ENCODE measurements at places on chromosomes 6 and 20.

- no peak for DNase-seq
These were observed 130.0 kb upstream of the GGTLC1 start for GRCh38 chr20:24118441-24119175.

- DNase-seq, result no peak
These were observed 116.5 kb downstream of the SCML4 start for GRCh38 chr6:107707346-107708275.

DNA sequence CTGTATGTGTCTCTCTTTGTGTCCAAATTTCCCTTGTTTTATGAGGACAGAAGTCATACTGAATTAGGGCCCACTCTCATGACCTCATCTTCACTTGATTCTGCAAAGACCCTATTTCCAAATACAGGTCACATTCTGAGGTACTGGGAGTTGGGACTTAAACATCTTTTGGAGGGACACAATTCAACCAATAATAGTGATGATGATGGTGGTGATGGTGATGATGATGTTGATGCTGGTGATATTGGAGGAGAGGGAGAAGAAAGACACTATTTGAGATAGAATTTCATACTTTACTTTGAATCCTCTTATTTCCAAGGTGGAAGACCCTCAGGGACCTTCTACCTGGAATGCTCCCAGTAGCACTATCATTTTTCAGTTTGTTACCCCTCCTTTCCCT is 21.2 kb upstream of the KCNK5 start:
- no peak for DNase-seq

DNA sequence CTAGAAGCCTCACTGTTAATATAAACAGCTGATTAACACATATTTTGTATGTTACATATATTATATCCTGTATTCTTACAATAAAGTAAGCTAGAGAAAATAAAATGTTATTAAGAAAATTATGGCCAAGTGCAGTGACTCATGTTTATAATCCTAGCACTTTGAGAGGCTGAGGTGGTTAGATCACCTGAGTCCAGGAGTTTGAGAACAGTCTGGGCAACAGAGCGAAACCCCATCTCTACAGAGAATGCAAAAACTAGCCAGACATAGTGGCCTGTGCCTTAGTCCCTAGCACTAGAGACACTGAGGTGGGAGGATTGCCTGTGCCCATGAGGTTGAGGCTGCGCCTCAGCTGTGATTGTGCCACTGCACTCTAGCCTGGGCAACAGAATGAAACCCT is 81.9 kb downstream of the NCOA3 start:
- no peak for DNase-seq

GRCh38 chr20:46131396-46131795 is 13.3 kb downstream of the CD40 start:
- DNase-seq, result no peak

- DNase-seq, result peak; percentile 84
These were observed 8.8 kb upstream of the PIM1 start for GRCh38 chr6:37160922-37161778.

- peak; percentile 9 for DNase-seq
These were observed 944.8 kb upstream of the CITED2 start for GRCh38 chr6:140319209-140319608.

- DNase-seq, result peak; percentile 41
These were observed 47.7 kb downstream of the AKAP7 start for GRCh38 chr6:131182991-131183425.

DNA sequence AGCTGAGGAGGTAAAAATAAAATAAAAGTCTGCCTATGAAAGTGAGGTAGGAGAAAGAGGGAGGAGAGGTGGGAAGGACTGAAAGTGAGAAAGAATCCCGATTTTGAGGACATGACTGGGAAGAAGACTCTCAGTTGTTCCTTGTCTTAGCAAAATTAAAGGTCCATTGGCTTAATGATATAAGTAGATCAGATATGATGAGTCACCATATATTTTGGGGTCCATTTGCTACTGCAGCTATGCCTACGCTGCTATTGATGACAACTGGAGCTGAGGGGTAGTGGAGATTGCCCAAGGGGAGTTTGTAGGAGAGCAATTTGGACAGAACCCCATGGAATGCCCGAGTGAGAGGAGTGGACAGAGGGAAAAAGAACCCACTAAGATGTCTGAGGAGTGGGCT is 15.1 kb upstream of the SLC22A3 start:
- no peak for DNase-seq

GRCh38 chr20:11895861-11896387 is 21.8 kb upstream of the BTBD3 start:
- DNase-seq, result no peak

DNA sequence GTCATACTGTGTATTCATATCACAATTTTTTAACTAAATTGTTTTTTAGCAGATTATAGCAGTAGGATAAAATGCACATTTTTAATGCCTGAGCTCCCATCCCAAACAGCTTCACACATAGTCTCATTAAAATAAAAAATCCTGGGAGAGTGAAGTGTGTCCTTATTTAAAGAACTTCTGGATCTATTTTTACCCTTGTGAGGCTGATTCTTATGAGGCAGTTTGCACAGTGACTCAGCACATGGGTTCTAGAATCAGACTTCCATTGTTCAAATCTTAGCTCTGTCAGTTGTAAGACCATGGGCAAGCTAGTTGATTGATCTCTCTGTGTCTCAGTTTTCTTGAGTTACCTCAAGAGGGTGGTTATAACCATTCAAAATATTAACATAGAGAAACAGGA is 72.3 kb downstream of the MACROD2 start:
- no peak for DNase-seq

DNA sequence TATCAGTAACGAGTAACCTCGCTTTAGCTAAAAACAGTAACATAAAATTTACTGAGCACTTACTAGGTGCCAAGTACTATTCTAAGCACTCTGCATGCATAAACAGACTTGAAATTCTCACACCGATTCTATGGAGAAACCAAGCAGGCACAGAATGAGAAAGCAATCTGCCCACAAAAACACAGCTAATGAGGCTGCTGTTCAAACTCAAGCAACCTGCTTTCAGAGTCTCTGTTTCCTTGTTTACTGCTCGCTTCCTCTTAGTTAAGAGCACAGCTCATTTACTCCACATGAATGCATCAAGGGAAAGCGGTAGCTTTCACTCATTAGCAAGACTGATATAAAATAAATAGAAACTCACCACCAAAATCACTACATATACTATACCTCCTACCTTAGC is 37.4 kb downstream of the PRKN start:
- no peak for DNase-seq

GRCh38 chr6:45419571-45420082 is 41.9 kb upstream of the SUPT3H start:
- peak; percentile 67 for DNase-seq

- peak; percentile 56 for DNase-seq
These were observed 168.5 kb upstream of the ATXN1 start for GRCh38 chr6:16929809-16930208.

GRCh38 chr6:4829089-4829488 is 52.9 kb downstream of the CDYL start:
- no peak for DNase-seq

GRCh38 chr6:33139596-33140206 is 52.6 kb downstream of the COL11A2 start:
- DNase-seq, result no peak

DNA sequence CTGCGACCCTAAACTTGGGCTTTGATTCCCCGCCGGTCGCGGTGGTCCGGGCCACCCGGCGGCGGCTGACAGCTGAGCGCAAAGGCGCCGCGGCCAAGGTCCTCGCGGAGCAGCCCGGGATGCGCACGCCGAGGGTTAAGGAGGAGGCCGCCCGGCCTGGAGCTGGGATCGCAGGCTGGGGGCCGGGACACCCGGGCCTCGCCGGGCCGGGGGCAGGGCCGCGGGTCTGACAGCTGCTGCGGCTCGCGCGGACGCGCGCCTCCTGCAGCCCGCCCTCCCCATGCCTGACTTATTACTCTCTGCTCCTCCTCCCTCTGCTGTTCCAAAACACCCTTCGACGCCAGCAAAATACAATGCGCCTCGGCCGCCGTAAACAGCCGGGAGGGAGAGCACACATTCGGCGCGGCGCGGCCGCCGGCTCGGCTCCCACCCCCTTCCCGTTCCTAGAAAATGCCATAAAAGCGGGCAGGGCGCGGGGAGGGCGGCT is 746 bp downstream of the BACH2 start:
- DNase-seq, result peak; percentile 33

DNA sequence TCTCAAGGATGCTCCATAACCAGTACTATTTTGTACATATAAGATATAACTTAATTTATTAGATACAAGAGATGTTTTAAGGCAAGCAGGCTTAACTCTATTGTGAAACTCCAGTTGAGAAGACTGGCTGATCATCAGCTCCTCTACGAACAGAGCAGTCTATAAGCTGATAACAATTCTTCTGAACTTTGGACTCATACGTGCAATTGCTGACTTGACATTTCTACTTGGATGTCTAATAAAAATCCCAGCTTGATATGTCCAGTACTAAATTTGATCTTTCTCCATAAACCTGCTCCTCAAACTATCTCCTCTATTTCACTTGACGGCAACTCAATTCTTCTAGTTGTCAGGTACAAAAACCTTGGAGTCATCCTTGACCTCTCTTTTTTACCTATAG is 141.9 kb downstream of the HS3ST5 start:
- DNase-seq, result no peak

- no peak for DNase-seq
These were observed 104.7 kb downstream of the PRDM13 start for GRCh38 chr6:99711302-99711701.

GRCh38 chr6:106048336-106048735 is 37.8 kb upstream of the PRDM1 start:
- DNase-seq, result no peak

- DNase-seq, result peak; percentile 72
These were observed 25.4 kb upstream of the HLA-E start for GRCh38 chr6:30463651-30464618.

DNA sequence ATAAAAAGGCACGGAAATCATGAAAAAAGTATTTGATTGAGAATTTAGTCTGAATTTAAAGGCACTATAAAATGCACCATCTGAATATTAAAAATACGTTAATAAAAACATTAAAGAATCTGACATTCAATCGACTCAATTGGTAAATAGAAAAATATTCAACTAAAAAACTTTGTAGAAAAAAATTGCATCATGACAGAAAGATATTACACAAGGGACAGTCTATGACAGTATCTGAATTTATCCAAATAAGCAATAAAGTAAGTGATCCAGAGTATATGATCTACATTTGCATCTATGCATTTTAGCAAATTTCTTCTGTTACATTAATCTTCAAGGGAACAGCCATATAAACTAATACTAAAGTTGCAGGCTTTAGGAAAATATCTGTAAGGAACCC is 9.4 kb downstream of the FRK start:
- no peak for DNase-seq

DNA sequence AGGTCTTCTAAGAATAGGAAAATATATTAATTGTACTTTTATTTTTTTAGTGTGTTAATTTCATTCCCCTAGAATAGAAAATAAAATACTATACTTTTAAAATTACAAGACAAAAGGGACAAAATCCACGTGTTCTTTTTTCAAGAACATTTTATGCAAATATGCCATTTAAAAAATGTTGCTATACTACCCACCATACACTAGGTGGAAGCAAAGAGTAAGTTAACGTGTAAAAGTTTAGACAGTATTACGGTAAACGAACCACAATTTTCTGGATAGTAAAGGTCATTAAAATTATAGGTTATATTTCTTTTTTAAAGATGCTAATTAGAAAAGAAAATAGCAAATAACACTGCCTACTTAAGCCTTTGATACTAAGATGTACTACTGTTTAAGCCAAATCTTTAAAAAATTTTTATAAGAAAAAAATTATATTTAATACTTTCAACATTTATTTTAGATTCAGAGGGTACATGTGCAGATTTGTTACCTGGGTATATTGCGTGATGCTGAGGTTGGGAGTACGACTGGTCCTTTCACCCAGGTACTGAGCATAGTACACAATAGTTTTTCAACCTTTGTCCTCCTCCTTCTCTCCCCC is 287.6 kb downstream of the PHF3 start:
- peak; percentile 42 for DNase-seq

DNA sequence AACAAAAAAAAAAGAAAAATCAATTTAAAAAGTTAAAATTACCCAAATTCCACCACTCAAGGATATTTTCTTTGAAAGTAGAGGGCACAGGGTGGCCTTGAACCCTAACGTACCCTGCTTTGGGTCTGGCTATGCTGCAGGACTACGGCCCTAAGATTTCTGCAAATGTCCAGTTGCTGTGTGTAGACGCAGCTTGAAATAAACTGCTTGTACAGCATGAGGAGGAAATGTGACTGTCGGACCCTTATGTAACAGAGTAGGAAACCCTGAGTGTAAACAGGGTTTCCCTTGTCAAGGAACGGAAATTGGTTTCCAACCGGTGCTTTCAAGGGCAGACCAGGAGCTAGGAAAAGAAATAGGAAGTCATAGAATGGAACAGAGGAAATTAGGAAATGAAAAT is 60.7 kb upstream of the SHLD1 start:
- DNase-seq, result peak; percentile 76

- DNase-seq, result no peak
These were observed 103.8 kb upstream of the ARMC2 start for GRCh38 chr6:108744244-108744972.

DNA sequence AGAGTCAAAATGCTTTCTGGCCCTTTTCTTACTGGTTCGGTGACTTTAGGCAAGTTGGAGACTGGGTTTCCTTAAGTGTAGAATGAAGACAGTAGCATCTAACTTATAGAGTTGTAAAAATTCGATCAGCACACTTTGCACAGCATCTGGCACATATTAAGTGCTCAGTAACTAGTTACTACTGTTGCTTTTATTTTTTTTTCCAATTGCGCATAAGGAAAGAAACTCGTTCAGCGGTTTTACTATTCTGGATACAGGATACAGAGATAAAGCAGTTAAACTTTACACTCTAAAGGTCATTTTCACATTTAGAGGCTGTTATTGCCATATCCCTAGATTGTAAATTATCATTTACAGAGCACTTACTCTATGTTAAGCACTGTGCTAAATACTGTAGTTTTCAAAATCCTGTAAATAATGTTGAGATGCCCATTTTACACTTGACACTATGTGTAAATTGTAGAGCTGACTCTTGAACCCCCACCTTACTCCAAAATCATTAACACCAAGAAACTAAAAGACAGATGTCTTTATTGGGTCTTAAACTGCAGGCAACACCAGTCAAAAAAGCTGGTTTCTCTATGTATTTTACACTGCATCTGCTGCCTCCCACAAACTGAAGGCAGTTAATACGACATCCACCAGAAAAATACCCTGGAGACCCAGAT is 886 bp downstream of the ROMO1 start:
- DNase-seq, result no peak

All from inflammatory macrophage treated with lipopolysaccharide for 4 hours (primary cell).